ENCODE measurements at places on chromosomes 12 and 14.

- no peak for DNase-seq
These were observed 42.5 kb downstream of the PRIMA1 start for GRCh38 chr14:93745603-93746273.

- DNase-seq = no peak
These were observed 215.5 kb downstream of the AACS start for GRCh38 chr12:125280482-125281377.

DNA sequence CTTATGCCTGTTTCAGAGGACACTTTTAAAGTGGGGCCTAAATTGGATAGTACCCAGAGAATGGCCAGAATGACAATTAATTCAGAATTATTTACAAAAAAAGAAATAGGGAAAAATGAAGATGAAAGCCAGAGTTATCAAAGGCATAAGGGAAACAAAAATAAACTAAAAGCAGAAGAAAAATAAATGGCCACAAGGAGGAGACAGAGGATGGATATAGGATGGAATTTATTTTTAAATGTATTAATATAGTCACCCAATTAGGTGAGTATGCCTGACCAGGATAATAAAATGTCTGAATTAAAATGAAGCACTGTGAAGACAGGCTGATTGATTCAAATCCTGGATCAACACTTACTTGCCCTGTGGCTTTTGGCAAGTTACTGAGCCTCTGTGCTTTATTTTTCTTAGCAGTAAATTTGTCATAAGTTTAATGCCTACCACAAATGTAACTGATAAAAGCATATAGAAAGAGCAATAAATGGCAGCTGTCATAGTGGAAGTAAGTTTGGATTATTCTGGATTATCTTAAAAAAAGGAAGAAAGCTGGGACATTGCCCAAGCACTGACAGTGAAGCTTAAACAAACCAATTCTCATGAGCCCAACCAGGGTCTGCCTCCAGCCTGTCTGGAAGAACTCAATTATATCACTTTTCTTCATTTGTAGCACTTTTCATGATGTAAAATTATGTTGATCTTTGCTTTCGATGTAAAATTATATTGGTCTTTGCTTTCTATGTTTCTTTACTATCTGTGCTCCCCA lies 3.5 kb downstream of the CLEC9A start:
- no peak for DNase-seq

- no peak for DNase-seq
These were observed 44.3 kb upstream of the HELB start for GRCh38 chr12:66258011-66258410.

DNA sequence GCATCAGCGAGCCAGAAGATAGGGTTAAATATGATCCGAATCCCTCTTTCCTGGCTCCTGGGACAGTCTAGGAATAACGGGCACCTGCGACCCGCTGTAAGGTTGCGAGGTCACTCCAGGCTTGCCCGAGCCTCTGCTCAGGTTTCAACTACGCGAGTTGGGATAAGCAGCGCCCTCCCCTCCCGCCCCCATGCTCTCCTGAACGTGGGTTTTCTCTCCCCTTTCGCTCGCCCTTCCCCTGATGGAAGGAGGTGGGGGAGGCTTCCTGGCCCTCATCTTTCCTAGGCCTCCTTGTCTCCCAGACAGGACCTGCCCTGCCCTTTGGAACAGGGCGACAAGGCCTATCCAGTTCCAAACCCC lies 753 bp upstream of the ATP5MC2 start:
- no peak for DNase-seq

DNA sequence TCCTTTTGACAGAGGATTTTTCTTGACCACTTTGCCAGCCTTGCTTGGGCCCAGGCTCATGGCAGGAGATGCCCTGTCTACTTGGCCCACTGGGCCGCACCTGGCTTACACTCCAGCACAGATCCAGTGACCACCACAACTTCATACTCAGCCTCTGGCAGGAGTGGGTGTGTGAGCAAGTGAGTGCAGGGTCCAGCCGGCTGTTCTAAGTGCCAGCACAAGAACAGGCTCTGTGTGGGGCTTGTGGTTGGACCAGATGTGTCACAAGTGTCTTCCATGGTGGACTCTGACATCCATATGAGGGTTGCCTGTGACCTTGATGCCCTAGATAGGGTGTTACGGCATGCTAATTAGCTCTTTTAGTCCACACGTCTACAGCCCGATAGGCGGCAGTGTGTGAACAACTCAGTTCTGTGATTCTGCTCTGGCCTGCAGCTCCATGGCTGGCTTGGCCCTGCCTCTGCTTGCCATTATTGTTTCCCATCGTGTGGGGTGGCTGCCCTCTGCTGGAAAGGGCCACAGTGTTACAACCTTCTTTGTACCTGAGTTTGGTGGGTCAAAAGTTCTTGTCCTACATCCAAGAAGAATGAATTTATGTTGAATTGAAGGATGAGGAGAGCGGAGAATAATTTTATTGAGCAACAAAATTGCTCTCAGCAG lies 1089.1 kb downstream of the SLC6A15 start:
- DNase-seq = no peak

GRCh38 chr12:113735131-113735530 lies 231.0 kb downstream of the RBM19 start:
- no peak for DNase-seq

- no peak for DNase-seq
These were observed 16.9 kb upstream of the TMEM132C start for GRCh38 chr12:128250096-128250495.

DNA sequence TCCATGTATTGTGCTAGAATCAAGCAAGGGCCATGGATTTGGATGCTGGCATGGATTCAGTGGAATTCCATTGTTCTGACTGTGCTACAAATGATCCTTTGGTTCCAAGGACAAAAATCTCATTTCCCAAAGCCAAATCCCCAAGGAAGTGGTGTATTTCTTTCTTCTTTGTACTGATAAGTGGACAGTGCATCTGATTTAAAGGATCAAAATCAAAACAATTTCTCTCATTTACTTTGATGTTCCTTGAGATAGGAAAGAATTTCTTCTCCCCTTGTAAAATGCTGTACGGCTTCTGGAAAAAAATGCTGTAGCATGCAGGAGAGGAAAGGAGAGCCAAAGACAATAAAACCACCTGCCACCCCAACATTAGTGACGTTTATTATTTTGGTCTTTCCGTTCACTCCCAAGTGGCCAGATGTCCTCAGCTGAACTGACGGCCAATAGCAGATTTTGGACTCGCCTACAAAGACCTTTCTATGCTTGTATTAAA lies 185.7 kb downstream of the PRKD1 start:
- no peak for DNase-seq

DNA sequence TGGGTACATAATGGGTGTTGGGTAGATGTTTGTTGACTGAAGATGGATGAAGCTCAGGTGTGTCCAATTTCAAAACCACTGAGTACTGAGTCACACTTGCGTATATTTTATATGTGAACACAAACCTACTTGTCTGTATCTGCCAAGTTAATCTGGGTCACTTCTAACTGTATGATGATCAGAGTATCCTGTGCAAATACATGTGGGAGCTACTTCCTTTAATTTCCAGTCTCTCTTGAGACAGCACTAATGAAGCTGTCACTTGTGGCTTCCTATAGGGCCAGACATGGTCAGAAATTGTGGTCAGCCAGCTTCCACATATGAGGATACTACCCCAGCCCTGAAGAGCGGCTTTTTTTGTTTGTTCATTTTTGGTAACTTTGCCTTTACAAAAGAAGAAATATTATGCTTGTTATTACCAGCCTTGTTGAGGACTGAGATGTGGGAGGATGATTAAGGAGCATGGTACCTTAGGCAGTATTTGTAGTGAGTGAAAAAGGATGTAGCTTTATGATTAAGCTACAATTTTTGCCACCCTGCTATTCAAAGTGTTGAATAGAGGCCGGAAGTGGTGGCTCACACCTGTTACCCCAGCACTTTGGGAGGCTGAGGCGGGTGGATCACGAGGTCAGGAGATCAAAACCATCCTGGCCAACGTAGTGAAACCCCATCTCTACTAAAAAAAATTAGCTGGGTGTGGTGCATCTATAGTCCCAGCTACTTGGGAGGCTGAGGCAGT lies 32.4 kb downstream of the PLXNC1 start:
- DNase-seq = no peak

DNA sequence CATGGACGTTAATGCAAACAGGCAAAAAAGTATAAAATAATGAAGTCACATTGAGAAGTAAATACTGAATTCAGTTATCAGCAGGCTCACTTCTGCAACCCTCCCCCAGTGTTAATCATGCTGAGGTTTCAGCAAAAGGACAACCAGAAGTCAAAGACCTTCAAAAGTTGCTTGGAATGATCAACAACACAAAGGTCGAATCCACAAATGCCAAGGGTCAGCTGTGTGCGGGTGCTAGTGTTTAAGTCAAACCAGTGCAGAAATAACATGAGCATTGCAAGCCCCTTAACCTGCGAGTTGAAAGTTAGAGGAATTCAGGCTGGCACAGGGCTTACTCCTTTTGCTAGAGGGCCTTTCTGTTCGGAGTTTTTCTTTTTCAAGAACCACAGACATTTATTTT lies 436.7 kb upstream of the SEL1L start:
- DNase-seq = no peak
